ENCODE measurements at places on chromosomes 6 and 20.

- no peak for DNase-seq
Measured at GRCh38 chr20:15547119-15547518, 1026.1 kb downstream of the KIF16B start.

DNA sequence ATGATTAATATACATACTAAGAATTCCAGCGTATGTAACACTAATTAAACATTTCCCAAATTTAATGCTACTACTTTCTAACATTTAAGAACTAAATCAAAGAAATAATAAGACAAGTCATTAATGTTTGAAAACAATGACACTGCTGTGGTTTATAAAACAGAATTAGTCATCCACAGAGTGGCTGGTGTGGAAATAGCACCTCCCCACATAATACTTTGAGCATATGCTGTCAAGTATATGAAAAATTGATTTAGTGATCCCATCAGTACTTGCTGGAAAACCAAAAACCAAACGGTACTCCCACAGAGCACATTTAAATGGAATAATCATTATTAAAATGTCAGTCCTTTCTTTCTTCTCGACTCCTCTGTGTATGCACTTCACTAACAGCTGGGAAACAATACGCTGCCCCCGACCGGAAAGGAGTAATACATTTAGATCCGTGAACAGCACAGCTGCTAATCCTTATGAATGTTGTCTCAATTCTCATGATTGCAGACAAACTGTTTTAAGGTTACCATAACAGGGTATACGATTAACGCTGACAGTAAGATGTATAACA, 78.4 kb downstream of the PREP start:
- no peak for DNase-seq

GRCh38 chr20:48360342-48360975, 467.3 kb downstream of the PREX1 start:
- DNase-seq: no peak

DNA sequence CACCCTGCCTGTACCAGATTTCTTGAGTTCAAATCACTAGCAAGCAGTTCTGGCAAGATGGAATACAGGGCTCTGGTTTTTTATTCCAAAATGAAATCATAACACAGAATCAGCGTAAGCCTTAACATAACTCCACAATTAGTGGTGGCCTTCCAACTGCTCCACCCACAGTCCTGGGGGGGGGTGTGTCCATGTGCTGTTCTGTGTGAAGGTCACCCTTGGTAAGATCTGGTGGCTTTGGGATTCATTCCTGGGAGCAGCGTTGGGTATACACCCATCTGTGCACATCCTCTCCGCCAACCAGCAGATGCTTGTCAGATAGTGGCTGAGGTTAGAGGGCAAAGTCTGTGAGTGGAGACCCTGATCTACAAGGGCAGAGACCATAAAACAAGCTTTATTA, 49.9 kb upstream of the CD83 start:
- no peak for DNase-seq

DNA sequence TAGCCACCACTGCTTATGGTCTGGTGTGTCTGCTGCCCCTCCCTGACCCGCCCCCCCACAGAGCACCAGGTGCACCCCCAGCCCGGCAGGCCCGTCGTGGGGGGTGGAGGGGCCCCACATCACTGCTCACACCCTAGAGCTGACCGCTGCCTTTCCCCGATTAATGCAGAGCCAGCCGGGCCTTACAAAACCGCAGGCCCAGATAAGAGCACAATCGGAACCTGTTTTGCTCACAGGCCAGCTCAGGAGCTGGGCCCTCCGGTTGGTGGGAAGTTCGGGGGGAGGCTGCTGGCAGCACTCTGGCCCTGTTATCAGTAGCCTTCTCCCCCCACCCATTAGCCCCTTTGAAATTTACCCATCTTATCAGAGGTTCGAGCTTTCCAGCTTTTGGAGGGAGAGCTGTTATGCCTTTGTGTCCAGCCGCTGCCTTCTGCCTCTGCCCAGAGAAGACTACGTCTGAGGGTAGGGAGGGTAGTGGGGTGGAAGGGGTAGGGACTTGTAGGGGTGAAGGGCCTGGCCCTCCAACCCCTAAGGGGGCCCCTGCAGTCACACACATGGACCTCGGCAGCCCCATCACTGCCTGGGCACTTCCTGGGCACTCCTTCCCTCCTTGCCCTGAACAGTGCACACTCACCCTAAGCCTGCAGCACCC, 6.9 kb upstream of the SPDEF start:
- DNase-seq: no peak

- no peak for DNase-seq
Measured at GRCh38 chr20:219290-220115, 7.6 kb upstream of the DEFB129 start.

DNA sequence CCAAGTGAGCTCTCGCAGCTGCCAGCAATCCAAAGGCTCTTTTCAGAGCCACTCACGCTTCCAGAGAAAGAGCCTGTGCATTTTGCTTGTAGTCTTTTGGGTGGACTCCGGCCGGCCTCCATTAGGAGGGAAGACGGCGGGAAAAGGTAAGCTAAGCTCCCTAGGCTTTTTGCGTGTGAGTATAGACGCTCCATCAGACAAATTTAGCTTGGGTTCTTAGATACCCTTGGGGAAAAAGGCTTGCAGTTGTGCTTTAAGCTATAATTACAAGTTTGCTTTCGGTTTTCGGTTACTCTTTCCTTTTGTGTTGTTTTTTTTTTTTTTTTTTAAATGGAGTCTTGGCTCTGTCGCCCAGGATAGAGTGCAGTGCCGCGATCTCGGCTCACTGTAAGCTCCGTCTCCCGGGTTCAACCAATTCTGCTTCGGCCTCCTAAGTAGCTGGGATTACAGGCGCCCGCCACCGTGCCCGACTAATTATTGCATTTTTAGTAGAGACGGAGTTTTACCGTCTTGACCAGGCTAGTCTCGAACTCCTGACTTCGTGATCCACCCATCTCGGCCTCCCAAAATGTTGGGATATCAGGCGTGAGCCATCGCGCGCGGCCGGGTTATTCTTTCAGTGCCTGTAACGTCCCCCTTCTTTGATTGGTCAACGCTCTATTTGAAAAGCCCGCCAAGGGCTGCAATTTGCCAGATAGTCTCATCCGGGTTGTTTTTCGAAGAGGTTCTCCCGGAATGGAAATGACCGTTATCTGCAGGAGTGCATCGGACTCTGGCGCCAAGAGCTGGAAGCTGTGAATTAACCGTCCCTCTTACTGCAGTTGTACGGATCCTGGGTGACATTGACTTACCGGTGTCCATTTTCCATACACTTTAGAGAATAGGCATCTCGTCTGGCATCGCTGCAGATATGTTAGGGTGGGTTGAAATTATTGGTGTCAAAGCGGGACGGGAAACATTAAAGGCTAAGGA, 18.1 kb downstream of the OR2B2 start:
- DNase-seq: peak; percentile 88
